ENCODE measurements at places on chromosomes 2 and 18.

DNA sequence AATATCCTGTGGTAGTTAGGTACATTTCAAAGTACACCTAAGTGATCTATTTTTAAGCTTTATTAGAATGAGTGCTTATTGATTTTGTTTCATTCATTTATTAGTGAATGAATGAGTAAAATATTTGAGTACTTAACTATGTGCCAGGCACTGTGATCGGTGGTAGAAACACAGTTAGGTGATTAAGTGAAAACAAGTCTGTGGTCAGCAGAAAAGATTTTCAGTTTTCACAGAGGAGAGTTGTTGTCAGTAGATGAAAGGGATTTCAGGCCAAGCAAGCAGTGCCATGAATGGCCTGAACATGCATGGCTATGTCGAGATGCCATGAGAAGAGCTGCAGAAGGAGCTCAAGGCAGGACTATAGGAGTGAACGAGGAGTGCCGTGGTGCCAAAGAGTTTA lies 85.9 kb downstream of the SPTBN1 start:
- DNase-seq, result no peak

DNA sequence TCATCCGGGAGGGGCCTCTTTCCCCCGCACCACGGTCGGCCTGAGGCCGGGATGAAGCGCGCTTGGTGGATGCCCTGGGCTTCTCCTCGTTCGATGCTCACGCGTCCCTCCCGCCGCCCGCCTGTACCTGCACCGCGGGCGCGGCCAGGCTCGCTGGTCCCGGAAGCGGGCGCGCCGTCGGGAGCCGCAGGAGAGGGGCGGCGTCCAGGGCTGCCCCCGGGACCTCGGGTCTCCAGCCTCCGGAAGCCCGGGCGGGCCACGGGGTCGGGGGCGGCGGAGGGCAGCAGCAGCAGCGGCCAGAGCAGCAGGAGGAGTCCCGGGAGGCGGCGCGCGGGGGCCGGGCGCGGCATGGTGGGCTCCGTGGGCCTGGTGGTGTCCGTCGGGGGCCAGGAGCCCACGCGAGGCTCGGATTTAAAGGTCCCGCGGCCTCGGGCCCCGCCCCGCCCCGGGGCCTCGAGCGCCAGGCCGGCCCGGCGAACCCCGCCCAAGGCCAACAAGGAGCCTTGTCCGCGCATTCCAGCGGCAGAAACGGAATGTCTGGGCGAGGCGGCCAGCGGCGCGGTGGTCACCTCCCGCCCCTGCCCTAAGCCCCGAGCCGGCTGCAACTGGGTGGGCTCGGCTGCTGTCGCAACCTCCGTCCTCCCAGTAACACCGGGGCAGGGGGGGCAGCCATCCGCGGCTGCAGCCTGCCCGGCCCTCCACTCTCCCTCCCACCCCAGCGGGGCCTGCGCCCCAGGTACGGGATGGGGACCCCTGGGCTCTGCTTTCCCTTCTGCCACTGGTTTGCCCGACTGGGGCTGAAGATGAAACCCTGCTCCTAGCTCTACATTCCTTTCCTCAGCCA lies at the start of gene MATN3:
TSS of gene MATN3 (minus strand) at position 387 of the 844 bp plus-strand sequence. CDS start at position 350, 37 bp downstream.
- no peak for DNase-seq

DNA sequence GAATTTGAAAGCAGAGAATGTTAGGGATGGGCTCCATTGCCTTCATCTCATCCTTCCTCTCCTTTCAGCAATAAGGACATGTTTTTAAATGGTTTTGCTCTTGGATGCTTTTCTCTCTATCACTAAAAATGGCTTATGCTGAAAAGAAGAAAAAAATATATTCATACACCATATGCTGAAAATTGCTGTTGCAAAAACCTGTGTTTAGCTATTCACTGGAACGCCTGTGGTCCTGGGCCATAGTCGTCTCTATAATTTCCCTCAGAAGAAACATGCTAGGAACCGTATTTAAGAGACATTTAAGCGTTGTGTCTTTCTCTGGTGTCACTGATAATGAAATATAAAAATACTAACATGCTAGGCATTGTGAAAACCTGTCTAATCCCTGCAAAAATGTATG lies 324.9 kb downstream of the TSN start:
- DNase-seq, result no peak

- no peak for DNase-seq
Observed at GRCh38 chr2:241092677-241093076, 9.4 kb downstream of the MTERF4 start.

- no peak for DNase-seq
Observed at GRCh38 chr18:52077251-52077983, 262.6 kb upstream of the DCC start.

DNA sequence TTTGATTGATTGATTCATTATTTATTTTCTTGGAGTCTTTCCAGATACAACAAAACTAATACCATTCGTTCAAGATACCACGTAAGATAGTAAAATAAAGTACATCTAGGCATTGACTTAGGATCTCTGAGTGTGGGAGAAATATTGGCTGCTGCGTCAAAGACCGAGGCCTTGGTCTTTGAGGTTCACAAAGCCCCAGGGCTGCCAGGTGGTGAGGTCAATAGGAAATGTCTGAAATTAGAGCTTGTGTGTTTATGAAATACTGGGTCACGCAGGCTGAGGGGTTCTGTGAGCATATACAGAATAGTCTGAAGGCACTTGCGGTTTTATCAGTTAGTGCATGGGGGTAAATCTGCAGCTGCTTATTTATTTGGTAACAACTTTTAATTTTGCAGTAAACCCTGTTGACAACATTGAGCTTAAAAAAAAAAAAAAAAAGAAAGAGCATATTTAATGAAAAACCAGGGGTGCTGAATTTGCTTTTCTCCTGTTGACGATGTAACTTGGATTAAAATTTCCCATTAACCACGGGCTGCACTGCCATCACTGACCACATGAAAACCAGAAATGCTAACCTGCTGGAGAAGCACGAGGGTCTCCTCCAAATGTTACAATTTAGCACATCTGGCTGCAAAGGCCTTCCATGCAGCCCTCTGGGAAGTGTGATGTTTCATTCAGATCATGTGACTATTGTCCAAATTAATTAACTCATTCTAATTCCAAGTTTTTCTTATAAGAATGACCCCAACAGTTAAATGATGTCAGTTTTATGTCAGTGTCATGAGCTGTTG lies 27.1 kb upstream of the SERPINB12 start:
- DNase-seq, result no peak

GRCh38 chr2:168849610-168850009 lies 40.6 kb downstream of the SPC25 start:
- DNase-seq, result no peak

DNA sequence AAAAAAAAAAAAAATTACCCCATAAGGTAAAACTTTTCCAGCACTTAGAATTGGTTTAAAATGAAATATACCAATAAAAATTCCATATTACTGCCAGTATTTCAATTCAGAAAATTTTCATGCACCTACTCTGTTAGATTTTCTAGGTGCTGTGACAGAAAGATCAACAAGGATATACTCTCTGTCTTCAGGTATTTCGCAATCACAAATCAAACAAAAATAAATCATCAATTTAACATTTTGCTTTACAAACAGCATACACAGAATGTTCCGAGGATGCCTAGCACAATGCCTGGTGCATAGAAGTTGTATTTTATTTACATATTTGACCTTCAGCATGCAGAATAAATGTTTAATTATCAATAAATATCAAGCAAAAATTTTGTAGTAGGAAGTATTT lies 66.5 kb downstream of the RBBP8 start:
- DNase-seq, result no peak

DNA sequence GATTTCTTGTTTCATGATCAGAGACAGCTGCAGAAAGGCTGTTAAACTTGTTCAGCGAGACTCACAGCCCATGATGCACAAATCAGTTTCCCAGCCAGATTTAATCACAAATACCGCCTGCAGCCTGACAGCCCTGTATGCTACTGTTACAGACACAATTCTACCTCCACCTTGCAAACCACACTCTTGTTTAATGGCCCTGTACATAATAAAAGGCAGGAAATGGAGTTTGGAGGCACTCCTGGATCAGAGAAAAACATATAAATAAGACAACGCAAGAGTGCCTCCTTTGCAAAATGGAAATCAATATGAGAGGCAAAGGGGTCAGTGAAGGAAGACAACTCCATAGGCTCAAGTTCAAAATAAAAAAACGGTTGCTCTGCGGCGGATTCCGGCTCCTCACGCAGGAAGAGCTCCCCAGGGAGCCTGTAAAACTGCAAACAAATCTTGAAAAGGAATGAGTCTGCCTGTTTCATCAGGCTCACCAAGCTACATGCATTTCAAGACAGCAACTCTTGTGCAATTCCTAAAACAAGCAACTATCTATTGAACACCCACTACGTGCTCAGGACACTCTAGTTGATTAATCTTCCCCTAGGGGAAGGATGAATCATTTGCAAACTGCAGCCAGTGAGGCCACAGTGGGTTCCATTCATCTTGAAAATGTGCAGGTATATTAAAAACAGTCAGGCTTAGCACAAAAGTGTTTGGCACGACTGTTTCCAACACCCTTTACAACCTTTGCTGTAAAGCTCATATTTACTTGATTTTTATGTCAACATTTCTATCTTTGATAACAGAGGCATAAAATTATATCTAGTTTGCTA lies 37.5 kb downstream of the TBC1D8 start:
- no peak for DNase-seq

DNA sequence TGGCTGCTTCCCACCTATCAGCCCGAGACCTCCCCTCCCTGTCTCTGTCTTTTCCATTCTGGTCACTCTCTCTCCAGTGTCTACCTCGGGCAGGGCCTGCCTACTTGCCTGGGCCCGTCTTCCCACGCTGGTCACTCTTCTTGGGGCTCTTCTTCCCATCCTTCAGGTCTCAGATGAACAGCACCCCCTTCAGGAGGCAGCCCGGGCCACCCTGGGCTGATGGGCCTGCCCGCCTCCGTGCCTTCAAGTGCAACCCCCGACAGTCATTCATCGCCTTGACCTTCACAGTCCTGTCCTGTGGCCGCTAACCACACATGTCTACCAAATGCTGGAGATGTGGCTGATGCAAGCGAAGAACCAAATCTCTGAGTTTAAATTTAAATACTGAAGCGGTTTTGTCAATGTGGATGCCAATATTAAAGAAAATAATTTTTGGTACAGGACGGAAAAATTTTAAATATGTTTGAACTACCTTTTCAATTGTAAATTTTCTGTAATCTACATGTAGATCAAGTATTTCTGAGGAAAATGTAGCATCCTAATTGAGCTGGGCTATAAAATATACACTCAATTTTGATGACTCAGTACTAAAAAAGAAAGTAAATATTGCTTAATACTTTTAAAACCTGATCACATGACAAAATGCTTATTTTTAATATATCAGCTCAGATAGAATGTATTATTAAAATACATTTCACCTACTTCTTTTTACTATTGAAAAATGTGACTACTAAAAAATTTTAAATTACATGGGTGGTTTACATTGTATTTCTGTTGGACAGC lies 96.4 kb downstream of the LAMA1 start:
- DNase-seq, result no peak

- no peak for DNase-seq
Observed at GRCh38 chr2:240877460-240878340, 9.1 kb downstream of the AGXT start.

DNA sequence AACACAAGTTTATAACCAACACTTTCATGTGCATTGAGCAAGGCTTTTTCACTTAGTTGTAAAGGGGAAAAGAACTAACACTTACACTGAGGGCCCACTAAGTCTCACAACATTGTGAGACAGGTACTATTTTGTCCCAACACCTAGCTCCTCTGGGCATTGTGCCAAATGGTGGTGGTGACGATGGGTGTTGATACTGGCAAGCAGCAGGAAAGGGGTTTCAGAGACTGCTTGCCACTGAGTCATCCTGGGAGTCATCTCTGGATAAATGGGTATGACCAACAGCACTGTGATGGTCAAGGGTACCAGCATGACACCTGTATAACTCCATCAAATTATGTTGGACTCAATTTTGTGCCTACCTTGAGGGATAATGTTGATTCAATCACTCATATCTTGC lies 138.8 kb upstream of the ITGA6 start:
- DNase-seq, result no peak

DNA sequence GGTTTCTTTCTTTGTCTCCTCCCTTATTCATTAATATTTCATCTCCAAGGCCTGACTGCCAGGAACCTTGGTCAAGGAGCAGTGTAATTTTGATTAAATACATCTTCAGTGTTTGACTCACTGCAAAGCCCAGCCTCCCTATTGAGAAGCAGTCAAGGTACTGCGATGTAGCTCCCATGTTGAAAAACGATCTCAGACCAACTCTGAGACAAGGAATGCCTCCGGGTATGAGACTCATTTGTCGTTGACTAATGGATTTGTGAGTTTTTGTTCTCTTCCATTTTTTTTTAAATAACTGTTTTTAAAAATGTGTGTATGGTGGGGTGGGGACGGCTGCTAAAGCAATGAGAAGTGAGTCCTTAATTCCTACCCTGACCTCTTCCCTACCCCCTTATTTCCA lies 361.6 kb downstream of the SOX11 start:
- no peak for DNase-seq

DNA sequence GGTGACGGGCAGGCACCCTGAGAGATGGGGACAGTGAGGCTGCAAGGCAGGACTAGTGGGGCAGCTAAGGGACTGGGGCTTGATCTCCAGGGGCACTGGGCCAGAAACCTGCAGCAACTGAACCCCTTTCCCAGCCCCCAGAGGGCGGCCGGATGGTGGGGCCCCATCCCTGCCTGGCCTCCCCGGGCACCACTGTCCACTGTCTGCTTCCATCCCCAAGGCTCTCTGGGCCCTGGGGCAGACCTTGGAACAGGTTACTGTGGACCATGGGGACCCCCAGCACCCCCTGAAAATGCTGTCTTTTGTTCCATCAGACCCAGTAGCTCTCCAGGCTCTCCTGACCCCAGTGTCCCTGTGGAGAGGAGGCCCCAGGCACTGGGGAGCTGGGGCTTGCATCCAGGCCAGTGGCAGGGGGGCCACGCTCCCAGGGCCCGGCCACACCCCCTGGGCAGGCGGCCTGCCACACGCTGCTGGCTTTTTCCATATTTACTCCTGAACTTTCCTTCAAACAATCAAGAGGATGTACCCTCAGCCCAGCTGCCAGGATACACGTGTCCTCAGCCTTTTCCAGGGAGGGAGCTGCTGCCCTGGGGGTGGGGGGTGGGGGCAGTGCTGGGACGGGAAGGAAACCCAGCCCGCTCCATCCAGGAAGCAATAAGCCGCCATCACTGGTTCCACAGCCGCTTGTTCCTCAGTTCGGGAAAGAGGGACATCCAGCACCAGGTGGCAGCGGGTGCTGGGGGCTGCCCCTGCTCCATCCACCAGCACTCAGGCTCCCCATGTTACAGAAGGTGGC lies 102.3 kb upstream of the ODC1 start:
- no peak for DNase-seq

- no peak for DNase-seq
Observed at GRCh38 chr18:48943333-48943732, 7.4 kb downstream of the SMAD7 start.

Measured in stimulated activated CD8-positive, alpha-beta memory T cell treated with anti-CD3 and anti-CD28 coated beads, Interleukin-15, amount 100 ng/mL, for 1 hour (primary cell).